Activated T-cell treated with anti-CD3 and anti-CD28 coated beads for 48 hours (primary cell): ENCODE measurements at places on chromosomes 3 and 15.
A peak's percentile ranks its signal among the peaks of the same experiment; 100 is the strongest.

DNA sequence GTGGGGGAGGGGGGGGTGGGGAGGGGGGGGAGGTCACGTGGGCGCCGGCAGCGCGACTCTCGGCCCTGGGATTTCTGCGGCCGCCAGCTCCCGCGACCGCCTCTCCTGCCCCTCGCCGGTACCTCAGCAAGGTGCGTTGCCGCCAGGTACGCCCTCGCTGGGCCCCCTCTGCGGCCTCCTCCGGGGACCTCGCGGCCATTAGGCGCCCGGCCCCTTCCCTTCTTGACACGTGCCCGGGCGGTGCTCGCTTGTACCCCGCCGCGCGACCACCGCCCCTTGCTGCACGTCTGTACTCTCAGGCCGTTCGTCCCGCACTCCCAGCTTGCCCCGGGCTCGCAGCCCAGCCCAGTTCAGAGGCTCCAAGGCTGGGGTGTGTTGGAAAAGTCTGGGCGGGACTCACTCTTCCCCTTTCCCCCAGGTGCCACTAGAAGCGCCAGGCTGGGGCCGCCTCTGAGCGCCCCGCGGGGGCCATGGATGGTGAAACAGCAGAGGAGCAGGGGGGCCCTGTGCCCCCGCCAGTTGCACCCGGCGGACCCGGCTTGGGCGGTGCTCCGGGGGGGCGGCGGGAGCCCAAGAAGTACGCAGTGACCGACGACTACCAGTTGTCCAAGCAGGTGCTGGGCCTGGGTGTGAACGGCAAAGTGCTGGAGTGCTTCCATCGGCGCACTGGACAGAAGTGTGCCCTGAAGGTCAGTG, at the start of gene MAPKAPK3:
TSS of gene MAPKAPK3 (plus strand) at position 56 of the 696 bp plus-strand sequence. CDS start at position 471, 415 bp downstream.
- DNase-seq, result peak; percentile 16

DNA sequence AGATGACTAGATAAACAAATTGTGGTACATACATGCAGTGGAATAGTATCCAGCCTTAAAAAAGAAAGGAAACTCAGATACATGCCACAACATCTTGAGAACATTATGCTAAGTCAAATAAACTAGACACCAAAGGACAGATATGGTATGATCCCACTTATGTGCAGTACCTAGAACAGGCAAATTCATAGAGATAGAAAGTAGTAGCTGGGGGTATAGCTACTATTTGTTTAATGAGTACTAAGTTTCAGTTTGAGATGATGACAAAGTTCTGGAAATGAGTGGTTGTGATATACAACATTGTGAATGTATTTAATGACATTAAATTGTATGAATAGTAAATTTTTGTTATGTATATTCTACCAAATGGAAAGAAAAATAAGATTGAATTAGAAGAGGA, 477.2 kb upstream of the CFAP20DC start:
- DNase-seq, result no peak

DNA sequence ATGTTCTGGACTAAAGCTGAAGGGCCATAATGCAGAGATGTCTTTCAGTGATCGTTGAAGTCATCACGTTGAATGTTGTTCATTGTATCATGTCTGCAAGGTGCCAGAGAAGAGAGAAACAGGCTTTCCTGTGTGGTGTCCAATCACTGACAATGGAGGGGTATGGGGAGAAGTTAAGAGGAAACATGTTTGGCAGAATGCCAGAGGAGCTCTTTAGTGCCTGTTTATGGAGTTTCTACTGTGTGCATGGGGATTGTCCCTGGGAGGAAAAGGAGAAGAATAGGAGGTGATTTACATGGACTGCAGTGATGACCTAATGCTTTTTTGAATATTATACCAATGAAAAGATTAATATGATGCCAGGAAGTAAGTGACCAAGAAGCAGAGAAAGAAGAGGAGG, 11.7 kb downstream of the SCAANT1 start:
- DNase-seq, result no peak

DNA sequence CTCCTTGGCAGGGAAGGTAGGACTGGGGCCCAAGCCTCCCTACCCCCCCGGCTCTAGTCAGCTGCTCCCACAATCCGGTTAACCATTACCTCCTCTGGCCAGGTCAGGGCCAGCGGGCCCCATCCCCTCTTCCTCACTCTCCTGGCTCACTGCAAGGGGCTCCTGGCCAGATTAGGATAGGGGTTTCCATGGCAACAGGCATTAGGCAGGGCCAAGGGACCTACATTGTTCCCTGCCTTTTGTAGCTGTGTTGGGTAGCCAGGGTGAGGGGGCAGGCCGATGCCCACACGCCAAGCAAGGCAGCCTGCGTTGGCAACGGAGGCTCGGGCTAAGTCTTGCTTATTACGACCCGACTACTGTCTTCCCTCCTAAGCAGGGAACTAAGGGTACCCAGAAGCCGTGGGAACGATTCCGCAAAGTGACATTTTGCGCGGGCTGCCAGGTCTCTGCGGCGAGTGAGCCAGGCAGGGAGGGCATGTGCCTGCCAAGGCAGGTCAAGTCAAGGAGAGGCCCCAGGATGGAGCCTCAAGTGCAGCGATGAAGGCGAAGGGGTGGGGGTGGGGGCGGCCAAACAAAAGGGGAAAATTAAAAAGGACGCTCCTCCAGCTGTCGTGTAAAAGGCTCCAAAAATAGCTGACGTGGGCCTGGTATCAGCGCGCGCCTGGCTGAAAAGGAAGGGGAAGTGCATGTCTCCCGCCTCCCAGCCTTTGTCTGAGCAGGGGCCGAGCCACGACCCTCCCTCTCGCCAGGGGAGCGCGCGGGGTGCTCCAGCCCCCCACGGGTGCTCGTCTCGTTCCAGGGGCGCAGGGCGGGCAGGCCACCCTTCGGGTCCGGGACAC, 919 bp downstream of the IDH2 start:
- no peak for DNase-seq

- DNase-seq, result no peak
Measured at GRCh38 chr3:143514874-143515273, 333.4 kb downstream of the SLC9A9 start.

GRCh38 chr3:195829897-195830254, 18.1 kb upstream of the MUC4 start:
- no peak for DNase-seq

DNA sequence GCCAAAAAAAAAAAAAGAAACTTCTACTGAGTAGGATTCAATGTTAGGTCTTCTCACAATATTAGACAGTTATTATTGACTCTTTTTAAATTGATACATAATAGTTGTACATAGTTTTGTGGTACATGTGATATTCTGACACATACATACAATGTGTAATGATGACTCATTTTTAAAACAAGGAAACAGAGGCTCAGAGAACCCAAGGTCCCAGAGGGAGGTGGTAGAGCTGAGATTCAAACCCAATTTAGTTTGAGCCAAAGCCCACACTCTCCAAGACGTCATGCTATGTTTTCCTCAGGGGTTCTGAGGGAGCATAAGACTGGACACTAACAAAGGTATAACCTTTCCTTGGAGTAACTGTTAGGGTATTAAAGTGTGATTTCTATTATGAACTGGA, 40.6 kb downstream of the MYO5C start:
- no peak for DNase-seq

DNA sequence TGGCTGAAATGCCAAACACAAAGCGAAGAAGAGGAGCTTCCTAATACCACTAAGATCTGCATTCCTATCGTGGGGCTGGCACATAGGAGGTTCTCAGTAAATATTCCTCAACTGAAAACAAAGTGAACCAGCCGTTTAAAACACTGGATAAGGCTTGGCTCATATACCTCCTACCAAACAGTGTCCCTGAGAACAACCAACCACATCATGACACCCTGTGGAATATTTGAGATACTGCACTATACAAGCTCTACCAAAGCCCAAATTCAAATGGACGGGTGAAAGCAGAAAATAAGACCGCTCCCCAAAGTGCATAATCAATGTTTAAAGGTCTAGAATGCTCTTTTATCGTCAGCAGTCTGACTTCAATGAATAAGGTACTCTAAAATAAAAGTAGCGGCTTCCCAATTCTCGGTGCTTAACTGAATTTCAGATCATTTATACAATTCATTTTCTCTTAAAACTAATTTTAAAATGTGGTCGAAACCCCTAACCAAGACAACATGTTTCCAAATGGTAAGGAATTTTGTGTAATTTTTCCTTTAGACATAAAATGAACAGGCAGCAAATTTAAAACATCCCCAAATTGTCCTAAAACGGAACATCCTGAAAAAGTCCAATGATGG, 425.8 kb downstream of the ERC2 start:
- DNase-seq, result no peak

DNA sequence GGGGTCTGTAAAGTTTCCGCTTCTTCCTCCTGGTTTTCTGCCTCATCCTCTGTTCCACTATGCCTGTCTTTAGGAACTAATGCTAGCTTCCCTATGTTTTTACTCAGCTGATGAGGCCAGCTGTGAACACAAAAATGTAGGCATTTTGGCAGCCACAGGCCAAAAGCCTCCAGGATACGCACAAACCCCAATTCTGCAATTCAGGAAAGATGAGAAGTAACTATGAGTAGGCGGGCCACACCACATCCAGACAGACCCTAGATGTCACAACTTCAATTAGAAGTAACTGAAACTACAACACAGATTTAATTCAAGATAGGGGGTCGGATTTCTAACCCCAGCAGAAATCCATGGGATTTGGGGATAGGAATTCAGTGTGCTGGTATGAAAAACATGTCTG, 11.9 kb downstream of the CA12 start:
- DNase-seq, result no peak

DNA sequence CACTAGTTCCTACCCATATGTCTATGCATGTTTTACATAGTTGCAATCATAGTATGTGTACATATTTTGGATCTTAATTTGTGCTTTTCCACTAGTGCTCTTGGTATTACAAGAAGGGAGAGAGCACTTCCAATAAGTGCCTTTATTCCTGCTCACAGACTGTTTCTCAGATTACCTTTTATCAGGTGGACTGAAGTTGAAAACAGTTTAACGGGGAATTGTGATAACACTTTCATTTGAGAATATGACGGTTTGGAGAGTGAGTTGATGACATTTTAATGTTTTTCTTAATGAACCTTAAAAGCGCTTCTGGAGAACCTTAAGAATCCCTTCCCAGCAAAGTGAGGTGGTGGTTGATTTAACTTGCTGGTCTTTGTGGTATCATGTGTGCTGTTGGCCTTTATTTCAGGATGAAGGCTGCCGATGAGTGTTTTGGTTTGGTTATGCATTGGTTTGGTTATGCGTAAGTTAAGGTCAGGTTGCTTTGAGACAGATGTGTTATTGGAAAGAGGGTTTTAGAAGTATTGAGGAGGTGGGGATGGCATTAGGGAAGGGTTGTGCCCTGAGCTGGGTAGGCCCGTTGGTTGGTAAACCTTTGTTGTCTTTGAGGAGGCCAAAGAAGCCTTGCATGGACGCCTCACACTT, 2.8 kb downstream of the EDEM1 start:
- DNase-seq, result no peak

DNA sequence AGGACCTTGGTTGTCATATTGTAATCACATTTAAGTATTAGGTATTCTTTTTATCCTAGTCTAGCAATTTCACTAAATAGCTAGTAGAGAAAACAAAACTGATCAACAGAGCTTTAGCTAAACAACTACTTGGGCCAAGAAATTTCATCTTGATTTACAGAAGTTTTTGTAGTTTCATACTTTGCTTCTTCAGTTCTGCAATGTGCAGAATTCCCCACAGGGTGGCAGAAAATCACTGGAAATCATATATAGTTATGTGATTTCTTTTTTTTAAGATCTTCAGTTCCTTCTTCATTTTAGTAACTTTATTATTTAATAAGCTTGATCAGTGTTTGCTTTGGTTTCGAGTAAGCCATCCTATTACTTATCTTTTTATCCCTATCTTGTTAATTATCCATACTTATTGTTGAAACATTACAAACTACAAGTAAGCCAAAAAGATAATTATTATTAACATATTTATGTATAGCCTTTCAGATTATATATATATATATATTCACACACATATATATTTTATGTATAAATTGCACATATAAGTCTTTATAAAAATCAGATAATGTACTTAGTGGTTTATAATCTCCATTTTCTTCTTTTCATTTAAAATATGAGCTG, 2.2 kb upstream of the BNIP2 start:
- DNase-seq, result no peak

GRCh38 chr3:68876112-68876713, 56.1 kb downstream of the TAFA4 start:
- no peak for DNase-seq
